Activated CD4-positive, alpha-beta memory T cell treated with anti-CD3 and anti-CD28 coated beads, Interleukin-2, amount 10 ng/mL, durations not matched to agents 7 days and 5 days (primary cell): ENCODE measurements at places on chromosomes 6 and 20.

- no peaks in the 10 kb centered on the region for H3K4me1 ChIP-seq
- no peak for DNase-seq
- H3K27ac ChIP-seq, result no peak overlapping the region
- no peak overlapping the region for H3K4me3 ChIP-seq
- no peaks in the 10 kb centered on the region for H3K36me3 ChIP-seq
- H3K27me3 ChIP-seq, result no peaks in the 10 kb centered on the region
Measured at GRCh38 chr6:81797591-81797990, 45.1 kb upstream of the TENT5A start.

- peaks cover 2% of the 10 kb centered on the region for H3K27me3 ChIP-seq
- H3K4me3 ChIP-seq, result no peak overlapping the region
- no peaks in the 10 kb centered on the region for H3K36me3 ChIP-seq
- DNase-seq, result no peak
- H3K27ac ChIP-seq, result no peak overlapping the region
Measured at GRCh38 chr20:20206788-20207187, 154.5 kb downstream of the CFAP61 start.

DNA sequence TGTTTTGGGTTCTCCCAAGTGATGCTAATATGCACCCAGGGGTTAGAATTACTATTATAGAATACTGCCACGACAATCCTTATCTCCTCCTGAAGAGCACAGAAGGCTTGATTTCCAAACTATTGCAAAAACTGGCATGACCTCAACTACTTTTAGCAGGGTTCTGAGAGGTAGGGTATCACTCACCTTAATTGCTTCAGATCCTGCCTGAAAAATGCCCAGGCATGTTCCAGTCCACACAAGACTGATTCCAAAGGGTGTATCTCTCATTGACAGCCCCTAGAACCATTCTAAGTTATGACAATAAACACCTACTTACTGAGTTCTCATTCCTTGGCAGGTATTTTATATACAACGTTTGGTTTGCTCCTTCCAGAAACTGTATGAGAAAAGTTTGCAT lies 5.0 kb upstream of the DSE start:
- no peak overlapping the region for H3K4me3 ChIP-seq
- H3K27me3 ChIP-seq, result peaks cover 7% of the 10 kb centered on the region
- no peak overlapping the region for H3K27ac ChIP-seq
- H3K36me3 ChIP-seq, result no peaks in the 10 kb centered on the region
- no peak for DNase-seq

- peak overlapping the region; percentile 100 for H3K4me3 ChIP-seq
- H3K36me3 ChIP-seq, result peaks cover 91% of the 10 kb centered on the region
- peak; percentile 53 for DNase-seq
- peak overlapping the region; percentile 99 for H3K27ac ChIP-seq
- H3K4me1 ChIP-seq, result peaks cover 60% of the 10 kb centered on the region
Measured at GRCh38 chr6:32852844-32853540, 512 bp downstream of the TAP1 start.

- peaks cover 10% of the 10 kb centered on the region for H3K27me3 ChIP-seq
- H3K4me3 ChIP-seq, result no peak overlapping the region
- no peak for DNase-seq
- H3K27ac ChIP-seq, result no peak overlapping the region
Measured at GRCh38 chr20:41360831-41361756, 5.5 kb downstream of the EMILIN3 start.

- no peaks in the 10 kb centered on the region for H3K27me3 ChIP-seq
- no peak for DNase-seq
- H3K4me3 ChIP-seq, result no peak overlapping the region
- no peak overlapping the region for H3K27ac ChIP-seq
- H3K4me1 ChIP-seq, result peaks cover 4% of the 10 kb centered on the region
Measured at GRCh38 chr6:166932616-166933015, 23.7 kb downstream of the RNASET2 start.

DNA sequence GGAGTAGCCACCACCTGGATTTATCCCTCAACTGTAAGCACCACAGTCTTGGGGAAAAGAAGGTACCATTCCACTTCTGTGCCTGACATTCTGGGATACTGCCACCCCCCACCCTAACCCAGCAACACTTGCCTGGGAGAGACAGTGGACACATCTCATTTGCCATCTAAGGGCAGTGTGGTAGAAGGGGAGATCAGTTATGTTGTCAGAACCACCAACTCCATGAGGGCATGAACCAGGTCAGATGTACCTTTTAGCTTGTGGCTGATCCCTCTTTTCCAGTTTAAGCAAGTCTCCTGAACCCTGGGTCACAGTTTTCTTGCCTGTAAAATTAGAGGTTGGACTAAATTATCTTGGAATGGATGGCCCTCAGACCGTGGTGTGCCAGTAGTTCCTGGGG lies 165.5 kb downstream of the SCP2D1 start:
- H3K27ac ChIP-seq, result no peak overlapping the region
- H3K4me1 ChIP-seq, result no peaks in the 10 kb centered on the region
- DNase-seq, result no peak
- no peak overlapping the region for H3K4me3 ChIP-seq
- no peaks in the 10 kb centered on the region for H3K27me3 ChIP-seq

GRCh38 chr6:14799928-14800327 lies 445.9 kb upstream of the JARID2 start:
- peak; percentile 22 for DNase-seq
- H3K4me3 ChIP-seq, result no peak overlapping the region
- no peaks in the 10 kb centered on the region for H3K4me1 ChIP-seq
- H3K36me3 ChIP-seq, result no peaks in the 10 kb centered on the region
- no peak overlapping the region for H3K27ac ChIP-seq

GRCh38 chr6:42451333-42452170 lies at the start of gene TRERF1:
TRERF1 (minus strand) TSS chr6:42451926; CDS start chr6:42269590, 182,336 bp downstream.
- H3K27me3 ChIP-seq, result peaks cover 3% of the 10 kb centered on the region
- H3K36me3 ChIP-seq, result peaks cover 30% of the 10 kb centered on the region
- H3K4me1 ChIP-seq, result peaks cover 44% of the 10 kb centered on the region

- no peaks in the 10 kb centered on the region for H3K27me3 ChIP-seq
- H3K4me1 ChIP-seq, result peaks cover 13% of the 10 kb centered on the region
- H3K36me3 ChIP-seq, result no peaks in the 10 kb centered on the region
- H3K27ac ChIP-seq, result no peak overlapping the region
Measured at GRCh38 chr6:53189554-53189953, 40.9 kb upstream of the GCM1 start.

- no peaks in the 10 kb centered on the region for H3K4me1 ChIP-seq
- H3K27me3 ChIP-seq, result peaks cover 8% of the 10 kb centered on the region
- H3K4me3 ChIP-seq, result no peak overlapping the region
- no peak for DNase-seq
Measured at GRCh38 chr20:44792796-44793195, 17.6 kb downstream of the RIMS4 start.

DNA sequence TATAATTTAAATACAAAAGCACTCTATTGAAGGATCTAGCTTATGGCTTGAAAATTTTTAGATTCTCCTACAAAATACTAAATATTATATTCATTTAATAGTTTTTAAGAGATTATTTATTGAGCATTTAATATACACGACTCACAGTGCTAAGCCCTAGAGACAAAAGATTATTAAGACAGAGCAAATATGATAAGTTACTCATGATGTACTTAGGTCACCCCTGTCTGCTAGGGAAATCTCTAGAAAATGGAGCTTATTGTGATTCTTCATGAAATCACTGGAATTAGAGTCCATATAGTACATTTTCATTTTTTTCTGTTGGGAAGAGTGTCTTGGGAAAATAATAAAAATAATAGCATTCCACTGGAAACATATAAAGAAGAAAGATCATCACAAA lies 37.8 kb downstream of the BEND6 start:
- H3K27ac ChIP-seq, result no peak overlapping the region
- peaks cover 19% of the 10 kb centered on the region for H3K27me3 ChIP-seq
- no peak for DNase-seq
- H3K4me3 ChIP-seq, result no peak overlapping the region
- H3K36me3 ChIP-seq, result no peaks in the 10 kb centered on the region

- peaks cover 4% of the 10 kb centered on the region for H3K4me1 ChIP-seq
- no peak for DNase-seq
- no peak overlapping the region for H3K4me3 ChIP-seq
- no peaks in the 10 kb centered on the region for H3K36me3 ChIP-seq
- H3K27me3 ChIP-seq, result peaks cover 3% of the 10 kb centered on the region
- H3K27ac ChIP-seq, result peak overlapping the region; percentile 38
Measured at GRCh38 chr6:134416418-134417154, 98.7 kb upstream of the SGK1 start.

- DNase-seq, result no peak
- peaks cover 8% of the 10 kb centered on the region for H3K4me1 ChIP-seq
- no peak overlapping the region for H3K27ac ChIP-seq
- no peak overlapping the region for H3K4me3 ChIP-seq
Measured at GRCh38 chr20:57611586-57612311, 8.5 kb downstream of the ZBP1 start.

DNA sequence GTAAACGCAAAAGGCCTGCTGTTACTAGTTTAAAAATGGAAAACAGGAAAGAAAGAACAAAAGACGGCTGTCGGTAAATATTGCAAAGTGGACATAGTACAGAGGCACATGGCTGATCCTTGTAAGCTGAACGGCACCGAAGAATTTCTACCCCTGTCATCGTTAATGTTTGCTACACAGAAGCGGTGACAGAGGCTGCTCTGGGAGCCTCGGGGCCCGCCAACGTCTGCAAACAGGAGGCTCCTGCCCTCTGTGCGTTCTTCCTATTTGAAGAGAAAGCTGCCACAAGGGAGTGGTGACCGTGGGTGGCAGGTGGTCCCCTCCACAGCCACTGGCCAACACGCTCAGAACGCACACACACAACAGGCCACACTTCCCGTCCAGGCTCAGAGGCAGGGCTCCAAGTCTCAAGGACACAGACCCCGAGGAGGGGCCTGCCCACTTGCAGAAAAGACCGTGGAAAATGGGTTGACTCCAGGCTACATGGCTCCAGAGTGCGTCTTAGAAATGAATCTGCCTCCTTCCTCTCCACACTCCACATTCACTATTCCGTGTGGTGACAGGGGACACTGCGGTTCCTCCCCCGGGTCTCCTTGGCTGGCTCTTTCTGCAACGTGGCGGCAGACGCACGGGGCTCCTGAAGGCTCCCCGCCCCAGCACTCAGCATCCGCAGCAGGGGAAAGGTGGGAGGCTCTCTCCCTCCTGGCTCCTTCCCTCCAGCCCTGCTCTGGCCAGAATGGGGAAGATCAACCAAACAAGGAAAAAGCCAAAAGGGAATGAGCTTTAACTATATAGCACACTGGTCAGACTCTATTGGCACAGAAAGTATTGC lies 64.5 kb downstream of the GMPR start:
- H3K4me3 ChIP-seq, result no peak overlapping the region
- H3K27ac ChIP-seq, result no peak overlapping the region
- peaks cover 44% of the 10 kb centered on the region for H3K36me3 ChIP-seq

DNA sequence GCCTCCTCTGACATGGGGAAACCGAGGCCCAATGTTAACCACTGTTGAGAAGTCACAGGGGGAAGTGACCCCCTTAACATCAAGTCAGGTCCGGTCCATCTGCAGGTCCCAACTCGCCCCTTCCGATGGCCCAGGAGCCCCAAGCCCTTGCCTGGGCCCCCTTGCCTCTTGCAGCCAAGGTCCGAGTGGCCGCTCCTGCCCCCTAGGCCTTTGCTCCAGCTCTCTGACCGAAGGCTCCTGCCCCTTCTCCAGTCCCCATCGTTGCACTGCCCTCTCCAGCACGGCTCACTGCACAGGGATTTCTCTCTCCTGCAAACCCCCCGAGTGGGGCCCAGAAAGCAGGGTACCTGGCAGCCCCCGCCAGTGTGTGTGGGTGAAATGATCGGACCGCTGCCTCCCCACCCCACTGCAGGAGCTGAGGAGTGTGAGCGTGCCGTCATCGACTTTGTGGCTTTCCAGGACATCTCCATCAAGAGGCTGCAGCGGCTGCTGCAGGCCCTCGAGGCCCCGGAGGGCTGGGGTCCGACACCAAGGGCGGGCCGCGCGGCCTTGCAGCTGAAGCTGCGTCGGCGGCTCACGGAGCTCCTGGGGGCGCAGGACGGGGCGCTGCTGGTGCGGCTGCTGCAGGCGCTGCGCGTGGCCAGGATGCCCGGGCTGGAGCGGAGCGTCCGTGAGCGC lies 1.6 kb downstream of the TNFRSF6B start:
- H3K36me3 ChIP-seq, result peaks cover 6% of the 10 kb centered on the region
- peaks cover 34% of the 10 kb centered on the region for H3K4me1 ChIP-seq
- H3K27ac ChIP-seq, result no peak overlapping the region
- no peak for DNase-seq
- no peaks in the 10 kb centered on the region for H3K27me3 ChIP-seq
- no peak overlapping the region for H3K4me3 ChIP-seq

DNA sequence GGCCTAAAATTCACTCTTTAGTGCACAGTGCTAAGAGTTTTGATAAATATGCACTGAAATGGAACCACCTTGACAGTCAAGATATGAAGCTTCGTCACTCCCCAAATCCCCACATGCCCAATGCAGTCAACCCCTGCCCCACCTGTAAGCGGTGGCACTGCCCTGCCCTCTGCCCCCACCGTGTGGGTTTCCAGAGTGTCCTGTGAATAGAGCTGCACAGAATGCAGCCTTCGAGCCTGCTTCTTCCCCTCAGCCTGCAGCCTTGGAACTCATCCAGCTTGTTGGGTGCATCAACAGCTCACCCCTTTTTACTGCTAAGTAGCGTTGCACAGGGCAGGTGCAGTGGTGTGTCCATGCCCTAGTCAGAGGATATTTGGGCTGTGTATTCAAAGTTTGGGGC lies 216.3 kb downstream of the SYNDIG1 start:
- H3K4me3 ChIP-seq, result no peak overlapping the region
- H3K27ac ChIP-seq, result no peak overlapping the region
- DNase-seq, result no peak
- no peaks in the 10 kb centered on the region for H3K4me1 ChIP-seq

DNA sequence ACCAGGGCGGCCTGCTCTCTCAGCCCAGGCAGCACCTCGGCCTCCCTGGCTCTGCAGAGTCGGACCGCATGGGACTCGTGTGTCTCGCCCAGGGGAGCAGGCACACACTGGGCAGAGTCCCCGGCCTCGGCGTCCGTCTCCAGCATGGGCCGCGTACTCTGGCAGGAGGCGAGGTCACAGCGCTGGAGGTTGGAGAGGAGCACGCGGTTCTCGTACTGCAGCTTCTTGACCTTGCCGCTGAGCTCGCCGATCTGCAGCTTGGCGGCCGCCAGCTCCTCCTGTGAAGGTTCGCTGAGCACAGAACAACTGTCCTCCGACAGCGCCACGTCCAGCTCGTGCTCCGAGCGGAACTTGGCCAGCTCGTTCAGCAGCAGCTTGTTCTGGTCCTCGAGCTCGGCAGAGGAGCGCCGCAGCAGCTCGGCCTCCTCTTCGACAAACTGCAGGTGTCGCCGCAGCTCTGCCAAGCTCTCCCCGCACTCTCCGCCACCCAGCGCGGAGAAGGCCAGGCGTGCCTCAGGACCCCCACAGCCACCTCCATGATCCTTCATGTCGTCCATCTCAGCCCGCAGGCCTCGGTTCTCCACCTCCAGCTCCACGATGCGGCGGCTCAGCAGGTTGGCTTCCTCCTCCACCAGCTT lies 42.0 kb upstream of the DSN1 start:
- H3K36me3 ChIP-seq, result no peaks in the 10 kb centered on the region
- no peak for DNase-seq
- no peaks in the 10 kb centered on the region for H3K4me1 ChIP-seq

- H3K27me3 ChIP-seq, result no peaks in the 10 kb centered on the region
- DNase-seq, result no peak
- no peaks in the 10 kb centered on the region for H3K4me1 ChIP-seq
- H3K27ac ChIP-seq, result no peak overlapping the region
Measured at GRCh38 chr6:166530211-166531095, 56.0 kb downstream of the RAMACL start.
